Esophagus muscularis mucosa (tissue), 4 donors: ENCODE measurements at places on chromosomes 12 and 14. TPM values are rescaled to one million over a fixed set of nuclear protein-coding genes. Genes with fewer than 3 reads are reported as not detected.

Gene CCDC60
- not detected for total RNA-seq

Gene SYCP3
- total RNA-seq = not detected

- H3K4me1 ChIP-seq = peaks cover 14% of the 10 kb centered on the region
- peaks cover 52% of the 10 kb centered on the region for H3K36me3 ChIP-seq
- DNase-seq = no peak
- H3K4me3 ChIP-seq = no peak overlapping the region
- H3K27me3 ChIP-seq = no peaks in the 10 kb centered on the region
Measured at GRCh38 chr12:26988703-26989102, 25.5 kb downstream of the TM7SF3 start.

- no peak for DNase-seq
- H3K27ac ChIP-seq = no peak overlapping the region
- peaks cover 41% of the 10 kb centered on the region for H3K36me3 ChIP-seq
- H3K4me1 ChIP-seq = no peaks in the 10 kb centered on the region
- H3K27me3 ChIP-seq = no peaks in the 10 kb centered on the region
- no peak overlapping the region for H3K4me3 ChIP-seq
Measured at GRCh38 chr12:30661210-30661609, 34.5 kb downstream of the IPO8 start.

- no peaks in the 10 kb centered on the region for H3K27me3 ChIP-seq
- no peak for DNase-seq
- H3K36me3 ChIP-seq = no peaks in the 10 kb centered on the region
- no peak overlapping the region for H3K4me3 ChIP-seq
- H3K27ac ChIP-seq = peak overlapping the region; percentile 27
- H3K4me1 ChIP-seq = no peaks in the 10 kb centered on the region
Measured at GRCh38 chr12:19030180-19030579, 99.4 kb upstream of the PLEKHA5 start.

GRCh38 chr12:104649921-104650320 lies 193.2 kb downstream of the CHST11 start:
- H3K4me1 ChIP-seq = no peaks in the 10 kb centered on the region
- no peaks in the 10 kb centered on the region for H3K36me3 ChIP-seq
- no peaks in the 10 kb centered on the region for H3K27me3 ChIP-seq
- no peak for DNase-seq
- H3K4me3 ChIP-seq = no peak overlapping the region

GRCh38 chr14:101022916-101023435 lies 119.5 kb upstream of the RTL1 start:
- no peaks in the 10 kb centered on the region for H3K36me3 ChIP-seq
- H3K4me3 ChIP-seq = no peak overlapping the region
- H3K27ac ChIP-seq = no peak overlapping the region

Gene HCAR2
- not detected for total RNA-seq

Gene SLC2A14
- total RNA-seq = 3.1 TPM

Gene TAMALIN
- total RNA-seq = 18.8 TPM
